ENCODE measurements at places on chromosomes 1 and 21. TPM values are rescaled to one million over a fixed set of nuclear protein-coding genes. Genes with fewer than 3 reads are reported as not detected.

The CFAP74 gene
- total RNA-seq: not detected

- peaks cover under 1% of the 10 kb centered on the region for H3K4me1 ChIP-seq
- no peak for DNase-seq
- no peaks in the 10 kb centered on the region for H3K27me3 ChIP-seq
- H3K4me3 ChIP-seq: no peak overlapping the region
- no peak overlapping the region for H3K27ac ChIP-seq
Observed at GRCh38 chr1:51740652-51741051, 123.8 kb downstream of the OSBPL9 start.

- H3K36me3 ChIP-seq: no peaks in the 10 kb centered on the region
- H3K4me3 ChIP-seq: no peak overlapping the region
- no peak overlapping the region for H3K27ac ChIP-seq
- no peaks in the 10 kb centered on the region for H3K27me3 ChIP-seq
Observed at GRCh38 chr1:82632155-82632554, 831.4 kb downstream of the ADGRL2 start.

The APP gene
- total RNA-seq: 37.5 TPM

- H3K27me3 ChIP-seq: no peaks in the 10 kb centered on the region
- H3K27ac ChIP-seq: no peak overlapping the region
- DNase-seq: no peak
- H3K36me3 ChIP-seq: no peaks in the 10 kb centered on the region
Observed at GRCh38 chr1:17521946-17522612, 17.4 kb upstream of the ARHGEF10L start.

DNA sequence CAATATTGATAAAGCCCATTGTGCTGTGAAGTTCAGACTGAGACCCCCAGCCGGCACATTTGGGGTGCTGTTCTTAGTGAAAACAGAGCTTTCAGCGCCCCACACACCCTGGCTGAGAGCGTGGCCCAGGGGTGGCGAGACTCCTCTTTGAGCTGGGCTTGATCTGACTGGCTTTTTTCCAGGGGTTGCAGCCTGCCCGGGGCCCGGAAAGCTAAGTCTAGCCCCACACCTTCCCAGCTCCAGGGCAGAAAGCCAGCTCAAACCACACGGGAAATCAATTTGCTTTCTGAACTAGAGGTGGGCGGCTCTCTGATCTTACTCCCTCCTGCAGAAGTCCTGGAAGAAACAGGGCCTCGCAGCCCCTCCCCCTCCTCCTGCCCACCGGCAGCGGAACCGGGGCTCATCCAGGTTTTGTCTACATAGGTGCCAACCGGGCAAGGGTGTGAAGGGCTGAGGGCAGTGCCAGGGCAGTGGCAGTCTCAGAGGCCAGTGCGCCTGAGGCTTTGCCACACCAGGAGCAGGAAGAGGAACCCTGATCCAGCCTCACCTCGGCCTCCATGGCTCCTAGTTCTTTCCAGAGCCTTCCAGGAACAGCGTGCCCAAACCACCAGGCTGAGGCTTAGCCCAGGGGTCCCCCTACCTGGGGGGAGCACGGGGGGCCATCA lies 155.3 kb downstream of the NPHP4 start:
- H3K27me3 ChIP-seq: no peaks in the 10 kb centered on the region
- H3K4me3 ChIP-seq: no peak overlapping the region
- H3K27ac ChIP-seq: no peak overlapping the region
- H3K36me3 ChIP-seq: no peaks in the 10 kb centered on the region

DNA sequence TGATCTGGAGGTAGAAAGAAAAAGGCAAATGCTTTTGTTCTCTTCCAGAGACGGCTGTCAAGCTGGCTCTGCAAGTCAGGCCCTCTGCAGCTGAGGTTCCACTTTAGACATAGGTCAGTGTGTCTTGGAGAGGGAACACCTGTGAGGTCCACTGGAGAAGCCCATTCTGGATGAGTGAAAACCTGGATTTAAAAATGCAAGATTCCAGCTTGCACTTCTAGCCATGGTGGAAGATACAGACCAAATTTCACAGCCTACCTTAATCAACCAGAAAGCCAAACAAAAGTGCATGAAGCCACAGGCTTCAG lies 35.0 kb downstream of the AGPAT3 start:
- no peaks in the 10 kb centered on the region for H3K27me3 ChIP-seq
- no peaks in the 10 kb centered on the region for H3K4me1 ChIP-seq
- H3K36me3 ChIP-seq: peaks cover 24% of the 10 kb centered on the region
- DNase-seq: no peak
- no peak overlapping the region for H3K27ac ChIP-seq
- H3K4me3 ChIP-seq: no peak overlapping the region

- H3K27ac ChIP-seq: no peak overlapping the region
- DNase-seq: no peak
- no peaks in the 10 kb centered on the region for H3K4me1 ChIP-seq
- no peaks in the 10 kb centered on the region for H3K36me3 ChIP-seq
- no peak overlapping the region for H3K4me3 ChIP-seq
Observed at GRCh38 chr1:86696522-86696921, 7.9 kb upstream of the SH3GLB1 start.

GRCh38 chr1:87141556-87141955 lies 187.1 kb upstream of the LMO4 start:
- no peaks in the 10 kb centered on the region for H3K36me3 ChIP-seq
- no peak overlapping the region for H3K4me3 ChIP-seq
- H3K27me3 ChIP-seq: peaks cover 10% of the 10 kb centered on the region
- no peak overlapping the region for H3K27ac ChIP-seq

GRCh38 chr1:84698151-84699110 lies 8.2 kb upstream of the SSX2IP start:
- H3K36me3 ChIP-seq: no peaks in the 10 kb centered on the region
- H3K27me3 ChIP-seq: no peaks in the 10 kb centered on the region
- peaks cover 3% of the 10 kb centered on the region for H3K4me1 ChIP-seq
- H3K27ac ChIP-seq: no peak overlapping the region
- H3K4me3 ChIP-seq: no peak overlapping the region

GRCh38 chr1:27522432-27523336 lies 32.7 kb upstream of the WASF2 start:
- DNase-seq: peak; percentile 70
- H3K36me3 ChIP-seq: no peaks in the 10 kb centered on the region
- peak overlapping the region; percentile 55 for H3K4me3 ChIP-seq

Data from T-cell (primary cell).